ENCODE measurements at places on chromosomes 1 and 21. TPM values are rescaled to one million over a fixed set of nuclear protein-coding genes. Genes with fewer than 3 reads are reported as not detected.

DNA sequence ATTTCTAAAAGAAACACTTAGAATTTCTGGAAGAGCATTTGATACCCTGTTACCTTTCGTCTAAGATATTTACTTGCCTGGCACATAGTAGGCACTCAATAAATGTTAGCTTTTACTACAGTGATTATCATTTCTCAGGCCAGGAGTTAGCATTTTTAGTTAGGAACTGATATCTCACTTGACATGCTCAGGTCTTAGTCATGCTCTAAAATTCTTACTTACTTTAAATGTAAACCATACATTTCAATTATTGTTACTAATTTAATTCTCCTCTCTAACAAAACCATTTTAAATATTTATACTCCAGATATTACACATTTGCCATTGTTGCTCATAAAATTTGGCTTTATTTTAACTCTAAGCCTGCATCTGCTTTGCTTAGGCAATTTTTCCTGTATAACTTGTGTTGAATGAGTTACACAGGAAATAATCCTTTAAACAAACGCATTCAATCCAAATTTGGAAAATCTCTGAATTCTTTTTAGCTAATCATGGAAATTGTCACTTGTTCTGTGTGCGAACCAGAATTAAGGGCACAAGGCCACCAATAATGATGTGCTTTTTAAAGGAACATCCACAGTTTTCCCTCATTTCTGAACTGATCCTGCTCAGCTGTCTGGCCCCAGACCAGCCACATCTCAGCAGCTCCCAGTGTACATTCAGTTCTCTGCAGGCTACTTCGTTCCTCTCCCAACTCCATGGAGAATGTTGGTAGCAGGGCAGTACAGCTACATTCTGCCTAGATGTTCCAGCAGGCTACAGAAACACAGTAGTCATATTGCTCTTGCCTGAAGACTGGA lies 15.6 kb downstream of the NIBAN1 start:
- no peak overlapping the region for H3K27ac ChIP-seq
- H3K27me3 ChIP-seq: no peaks in the 10 kb centered on the region
- peaks cover 10% of the 10 kb centered on the region for H3K4me1 ChIP-seq
- DNase-seq: no peak
- no peak overlapping the region for H3K4me3 ChIP-seq
- H3K36me3 ChIP-seq: no peaks in the 10 kb centered on the region

DNA sequence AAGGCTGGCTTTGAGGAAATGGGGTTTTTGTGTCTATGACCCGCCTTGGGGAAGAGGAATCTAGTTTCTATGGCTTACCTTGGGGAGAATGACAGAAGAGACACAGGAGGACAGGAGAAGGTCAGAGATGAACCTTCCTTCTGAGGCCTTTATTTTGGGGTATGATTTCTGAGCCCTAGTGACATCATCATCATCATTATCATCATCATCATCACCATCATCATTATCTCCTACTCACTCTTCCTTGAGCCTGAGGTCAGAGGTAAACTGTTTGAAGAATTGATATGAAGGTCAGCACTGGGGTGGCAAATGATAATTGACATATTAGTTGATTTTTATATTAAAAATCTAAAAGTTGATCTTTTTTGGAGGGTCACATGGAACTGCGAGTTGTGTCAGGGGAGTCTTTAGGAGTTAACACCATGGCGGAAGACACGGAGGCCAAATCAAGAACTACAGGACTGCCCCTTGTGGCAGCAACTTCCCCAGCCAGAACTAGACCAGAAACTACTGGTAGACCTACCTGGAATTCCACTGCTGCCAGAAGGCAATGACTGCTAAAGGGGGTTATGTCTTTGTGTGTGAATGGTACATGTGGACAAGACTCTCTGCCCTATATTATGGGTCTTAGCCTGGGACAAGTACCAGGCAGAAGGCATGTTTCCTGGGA lies 49.8 kb upstream of the WLS start:
- no peaks in the 10 kb centered on the region for H3K36me3 ChIP-seq
- no peak overlapping the region for H3K27ac ChIP-seq
- no peaks in the 10 kb centered on the region for H3K27me3 ChIP-seq
- no peak for DNase-seq

GRCh38 chr1:31214316-31215064 lies 25.2 kb downstream of the NKAIN1 start:
- no peak for DNase-seq
- H3K36me3 ChIP-seq: no peaks in the 10 kb centered on the region
- no peaks in the 10 kb centered on the region for H3K4me1 ChIP-seq
- H3K4me3 ChIP-seq: no peak overlapping the region
- H3K27me3 ChIP-seq: peaks cover 9% of the 10 kb centered on the region
- H3K27ac ChIP-seq: no peak overlapping the region

- no peaks in the 10 kb centered on the region for H3K4me1 ChIP-seq
- DNase-seq: peak; percentile 67
- no peaks in the 10 kb centered on the region for H3K27me3 ChIP-seq
These were observed 487.6 kb upstream of the CAMK1G start for GRCh38 chr1:209095627-209096595.

GRCh38 chr21:45001134-45002095 lies 61.6 kb downstream of the SLX9 start:
- H3K36me3 ChIP-seq: no peaks in the 10 kb centered on the region
- peak; percentile 99 for DNase-seq
- peaks cover under 1% of the 10 kb centered on the region for H3K27me3 ChIP-seq

GRCh38 chr1:58584082-58584895 lies 7.2 kb upstream of the TACSTD2 start:
- H3K4me1 ChIP-seq: peaks cover 40% of the 10 kb centered on the region
- no peak overlapping the region for H3K4me3 ChIP-seq
- H3K36me3 ChIP-seq: no peaks in the 10 kb centered on the region

DNA sequence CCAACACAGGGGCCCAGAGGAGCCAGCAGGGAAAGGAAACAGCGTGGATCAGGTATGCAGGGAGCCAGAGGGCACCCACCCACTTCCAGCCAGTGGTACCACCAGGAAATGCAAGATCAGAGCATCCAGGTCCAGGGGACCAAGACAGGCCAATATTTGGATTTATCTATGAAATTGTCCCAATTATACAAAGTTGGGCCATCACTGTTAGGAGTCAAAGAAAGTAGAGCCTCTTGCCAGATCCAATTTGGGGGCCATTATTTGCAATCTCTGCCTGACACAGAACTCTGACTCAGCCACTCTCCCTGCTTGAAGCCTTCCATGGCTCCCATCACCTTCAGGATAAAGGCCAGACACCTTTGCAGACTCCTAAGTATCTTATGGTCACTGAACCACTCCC lies 21.1 kb upstream of the TAS1R2 start:
- H3K27ac ChIP-seq: no peak overlapping the region
- no peak for DNase-seq
- no peaks in the 10 kb centered on the region for H3K36me3 ChIP-seq
- no peaks in the 10 kb centered on the region for H3K27me3 ChIP-seq
- H3K4me1 ChIP-seq: peaks cover 20% of the 10 kb centered on the region

DNA sequence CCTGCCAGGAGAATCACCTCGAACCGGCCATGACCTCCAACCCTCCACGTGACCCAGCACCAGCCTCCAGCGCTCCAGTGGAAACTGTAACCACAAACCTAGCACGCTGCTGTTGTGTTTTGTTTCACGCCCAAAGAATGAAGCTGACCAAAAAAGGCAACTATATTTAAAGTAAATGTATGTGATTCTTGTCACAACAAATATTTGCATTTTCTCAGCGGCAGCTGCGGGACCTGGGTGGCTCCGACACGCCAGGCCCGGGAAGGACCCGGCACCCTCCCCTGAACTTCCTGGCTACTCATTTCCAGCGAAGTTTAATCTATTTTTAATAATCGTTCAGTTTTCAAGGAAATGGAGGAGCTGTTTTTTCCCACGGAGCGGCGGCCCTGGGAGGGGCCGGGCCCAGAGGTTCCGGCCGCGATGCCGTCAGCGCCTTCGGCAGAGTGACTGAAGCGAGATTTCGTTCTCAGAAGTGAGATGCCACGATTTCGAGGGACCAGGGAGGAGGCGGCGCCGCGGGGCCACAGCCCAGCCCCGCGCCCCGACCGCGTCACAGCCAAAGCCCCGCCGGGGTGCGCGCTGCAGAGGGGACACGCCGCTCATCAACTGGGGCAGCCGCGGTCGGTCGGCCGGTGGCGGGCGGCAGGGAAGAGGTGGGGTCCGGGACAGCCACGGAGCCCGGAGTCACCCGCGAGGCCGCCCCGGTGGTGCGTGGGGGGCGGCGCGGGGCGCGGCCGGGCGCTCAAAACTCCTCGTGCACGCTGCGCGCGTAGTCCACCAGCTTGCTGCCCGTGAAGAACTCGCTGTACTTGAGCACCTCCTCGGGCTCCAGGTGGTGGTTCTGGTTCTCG lies 3.0 kb upstream of the TNFRSF4 start:
- peaks cover 14% of the 10 kb centered on the region for H3K36me3 ChIP-seq
- DNase-seq: no peak
- no peak overlapping the region for H3K27ac ChIP-seq
- no peaks in the 10 kb centered on the region for H3K4me1 ChIP-seq
- H3K27me3 ChIP-seq: no peaks in the 10 kb centered on the region
- H3K4me3 ChIP-seq: no peak overlapping the region

GRCh38 chr1:26283871-26284596 lies 4.1 kb downstream of the SH3BGRL3 start:
- peak; percentile 78 for DNase-seq
- H3K4me1 ChIP-seq: peaks cover 62% of the 10 kb centered on the region
- no peak overlapping the region for H3K4me3 ChIP-seq
- peaks cover 29% of the 10 kb centered on the region for H3K36me3 ChIP-seq
- no peaks in the 10 kb centered on the region for H3K27me3 ChIP-seq

GRCh38 chr1:210363119-210363518 lies 34.4 kb downstream of the HHAT start:
- no peaks in the 10 kb centered on the region for H3K36me3 ChIP-seq
- H3K27me3 ChIP-seq: no peaks in the 10 kb centered on the region
- DNase-seq: no peak
- no peak overlapping the region for H3K4me3 ChIP-seq

GRCh38 chr1:79188337-79188736 lies 181.8 kb upstream of the ADGRL4 start:
- no peak overlapping the region for H3K27ac ChIP-seq
- no peak overlapping the region for H3K4me3 ChIP-seq
- no peak for DNase-seq

DNA sequence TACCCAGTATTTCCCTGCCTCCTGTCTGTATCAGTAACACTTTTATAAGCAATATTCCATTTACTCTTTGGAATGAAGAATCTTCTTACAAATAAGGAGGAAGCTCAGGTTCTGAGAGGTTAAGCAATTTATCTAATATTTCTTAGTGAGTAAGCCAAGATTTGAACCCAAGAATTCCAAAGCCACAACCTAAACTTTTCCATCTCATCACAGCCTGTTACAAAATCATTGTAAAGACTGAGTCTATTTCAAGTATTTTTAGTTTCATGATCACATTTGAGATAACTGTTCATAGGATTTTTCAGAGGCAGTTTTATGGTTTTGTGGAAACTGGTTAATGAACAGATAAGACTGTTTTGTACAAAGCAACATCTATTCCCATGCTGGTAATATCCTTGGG lies 29.8 kb upstream of the HHAT start:
- no peaks in the 10 kb centered on the region for H3K36me3 ChIP-seq
- no peak overlapping the region for H3K4me3 ChIP-seq
- no peak overlapping the region for H3K27ac ChIP-seq
- DNase-seq: no peak
- H3K4me1 ChIP-seq: peaks cover 6% of the 10 kb centered on the region

Gene CYP2J2
- total RNA-seq: not detected

Gene PPIAL4G
- total RNA-seq: not detected

Gene SLC45A1
- total RNA-seq: 1.8 TPM

Gene KCNK2
- total RNA-seq: 161 TPM

Gene KPRP
- not detected for total RNA-seq

Gene SAMSN1
- under 0.01 TPM for total RNA-seq

Gene IL22RA1
- under 0.01 TPM for total RNA-seq

All from osteoblast (primary cell).